ENCODE measurements at places on chromosomes 12 and 14. TPM values are rescaled to one million over a fixed set of nuclear protein-coding genes. Genes with fewer than 3 reads are reported as not detected.

The CALCOCO1 gene
- total RNA-seq = 83.9 TPM

The PAN2 gene
- 10.4 TPM for total RNA-seq

The COPZ1 gene
- 137 TPM for total RNA-seq

The NRIP2 gene
- total RNA-seq = not detected

The PSMB11 gene
- total RNA-seq = not detected

The GALNT6 gene
- total RNA-seq = 3.4 TPM

The CCDC92 gene
- total RNA-seq = 11.7 TPM

The MYF6 gene
- not detected for total RNA-seq

The SP7 gene
- total RNA-seq = not detected

The MANSC1 gene
- total RNA-seq = 22.6 TPM

The ABCD4 gene
- 39.5 TPM for total RNA-seq

The PLCZ1 gene
- total RNA-seq = not detected

The TMEM132C gene
- total RNA-seq = 8.7 TPM

The TAS2R9 gene
- not detected for total RNA-seq

The OASL gene
- not detected for total RNA-seq

The OAS1 gene
- 1.1 TPM for total RNA-seq

The KIF5A gene
- not detected for total RNA-seq

The MYH6 gene
- not detected for total RNA-seq

The TGM1 gene
- 0.16 TPM for total RNA-seq

The TSPAN11 gene
- total RNA-seq = not detected

The ALX1 gene
- not detected for total RNA-seq

The CMTM5 gene
- not detected for total RNA-seq

The TNS2 gene
- total RNA-seq = 100 TPM

All from cardiac atrium fibroblast (primary cell).